ENCODE measurements at places on chromosomes 7 and 10.
A peak's percentile ranks its signal among the peaks of the same experiment; 100 is the strongest.

DNA sequence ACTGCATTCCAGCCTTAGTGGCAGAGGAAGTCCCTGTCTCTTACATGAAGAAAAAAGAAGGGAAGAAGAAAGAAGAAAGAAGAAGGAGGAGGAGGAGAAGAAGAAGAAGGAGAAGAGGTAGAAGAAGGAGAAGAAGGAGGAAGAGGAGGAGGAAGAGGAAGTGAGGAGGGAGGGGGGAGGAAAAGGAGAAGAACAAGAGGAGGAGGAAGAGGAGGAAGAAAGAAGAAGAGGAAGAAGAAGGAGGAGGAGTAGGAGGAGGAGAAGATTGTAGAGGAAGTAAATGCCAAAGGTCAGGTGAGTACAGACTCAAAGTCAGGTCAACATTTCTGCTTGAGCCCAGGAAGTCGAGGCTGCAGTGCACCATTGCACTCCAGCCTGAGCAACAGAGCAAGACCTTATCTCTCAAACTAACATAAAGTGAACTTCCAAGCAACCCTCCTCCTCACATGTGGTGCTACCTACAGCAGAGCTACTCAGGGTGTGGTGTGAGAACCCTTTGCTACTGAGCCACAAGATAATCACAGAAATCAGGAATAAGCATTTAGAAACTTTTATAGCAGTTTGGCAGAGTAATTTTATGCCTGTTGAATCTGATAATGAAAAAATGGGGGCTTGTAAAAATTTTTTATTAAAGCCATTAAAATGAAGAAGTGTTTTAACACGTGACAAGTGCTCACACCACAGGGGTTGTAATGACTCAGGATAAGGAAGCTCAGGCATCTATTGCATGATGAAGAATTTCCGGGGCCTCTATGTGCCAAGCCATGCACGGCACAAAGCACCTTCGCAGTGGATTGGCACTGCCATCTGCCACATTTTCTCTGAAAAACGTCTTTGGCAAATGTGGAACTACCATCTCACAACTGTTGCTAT, 224.9 kb upstream of the AUTS2 start:
- no peak for DNase-seq

- DNase-seq = no peak
Observed at GRCh38 chr7:85627791-85628586, 441.1 kb upstream of the SEMA3D start.

DNA sequence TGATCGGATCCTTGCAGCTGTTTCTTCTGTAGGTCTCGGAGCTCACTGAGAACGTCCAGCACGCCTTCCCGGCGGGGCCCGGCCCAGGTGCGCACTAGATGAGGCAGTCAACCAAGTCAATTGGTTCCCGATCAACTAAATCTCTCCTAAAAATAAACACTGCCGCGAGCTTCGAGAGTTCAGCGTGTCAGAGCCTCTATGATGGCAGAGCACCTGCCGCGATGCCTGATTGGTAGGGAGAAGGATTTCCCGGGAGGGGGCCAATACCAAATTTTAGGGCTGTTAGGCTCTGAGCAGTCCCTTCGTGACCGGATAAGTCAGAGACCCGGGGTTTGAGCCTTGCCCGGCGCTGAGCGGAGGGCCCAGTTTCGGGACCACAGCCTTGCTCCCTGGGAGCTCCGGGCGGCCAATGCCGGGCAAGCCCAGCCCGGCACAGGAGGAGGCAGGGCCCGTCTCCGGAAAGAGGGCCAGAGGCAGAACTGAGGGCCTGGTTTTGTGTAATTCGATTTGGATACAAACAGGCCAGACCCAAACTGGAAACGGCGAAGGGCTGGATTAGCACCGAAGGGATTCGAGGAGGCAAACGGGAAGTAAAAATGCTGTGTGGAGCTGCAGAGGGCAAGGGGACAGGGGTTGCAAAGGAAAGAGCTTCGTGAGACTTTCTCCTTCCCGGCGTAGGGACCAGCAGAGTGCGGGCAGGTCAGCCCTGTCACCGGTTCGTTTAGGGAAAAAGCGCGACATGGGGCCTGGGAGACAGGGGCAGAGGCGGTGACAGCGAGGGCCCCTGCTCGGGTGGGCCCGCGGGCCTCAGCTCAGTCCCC, 569 bp downstream of the SLC26A5 start:
- no peak for DNase-seq

DNA sequence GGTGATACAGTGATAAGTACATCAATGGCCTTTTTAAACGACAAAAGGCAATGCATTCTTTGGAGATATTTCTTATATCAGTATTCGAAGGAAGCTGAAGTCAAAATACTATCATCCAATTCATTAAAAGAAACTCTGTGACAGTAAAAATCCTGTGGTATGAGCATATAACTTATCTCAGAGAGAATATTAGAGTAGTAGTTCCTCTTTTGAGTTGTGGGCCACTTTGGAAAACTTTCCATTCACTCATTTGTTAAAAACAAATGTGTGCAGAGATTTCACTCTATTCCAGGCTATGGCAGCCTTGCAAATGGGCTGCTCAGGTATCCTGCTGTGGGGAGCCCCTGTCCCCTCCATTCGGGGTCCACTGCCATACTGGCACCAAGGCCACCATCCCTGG, 55.3 kb upstream of the ZNF438 start:
- no peak for DNase-seq

- DNase-seq = peak; percentile 42
Observed at GRCh38 chr7:151518105-151518946, 1.4 kb downstream of the RHEB start.

- no peak for DNase-seq
Observed at GRCh38 chr10:6299743-6300105, 97.0 kb downstream of the PFKFB3 start.

- no peak for DNase-seq
Observed at GRCh38 chr7:157548691-157549303, 212.0 kb downstream of the DNAJB6 start.

DNA sequence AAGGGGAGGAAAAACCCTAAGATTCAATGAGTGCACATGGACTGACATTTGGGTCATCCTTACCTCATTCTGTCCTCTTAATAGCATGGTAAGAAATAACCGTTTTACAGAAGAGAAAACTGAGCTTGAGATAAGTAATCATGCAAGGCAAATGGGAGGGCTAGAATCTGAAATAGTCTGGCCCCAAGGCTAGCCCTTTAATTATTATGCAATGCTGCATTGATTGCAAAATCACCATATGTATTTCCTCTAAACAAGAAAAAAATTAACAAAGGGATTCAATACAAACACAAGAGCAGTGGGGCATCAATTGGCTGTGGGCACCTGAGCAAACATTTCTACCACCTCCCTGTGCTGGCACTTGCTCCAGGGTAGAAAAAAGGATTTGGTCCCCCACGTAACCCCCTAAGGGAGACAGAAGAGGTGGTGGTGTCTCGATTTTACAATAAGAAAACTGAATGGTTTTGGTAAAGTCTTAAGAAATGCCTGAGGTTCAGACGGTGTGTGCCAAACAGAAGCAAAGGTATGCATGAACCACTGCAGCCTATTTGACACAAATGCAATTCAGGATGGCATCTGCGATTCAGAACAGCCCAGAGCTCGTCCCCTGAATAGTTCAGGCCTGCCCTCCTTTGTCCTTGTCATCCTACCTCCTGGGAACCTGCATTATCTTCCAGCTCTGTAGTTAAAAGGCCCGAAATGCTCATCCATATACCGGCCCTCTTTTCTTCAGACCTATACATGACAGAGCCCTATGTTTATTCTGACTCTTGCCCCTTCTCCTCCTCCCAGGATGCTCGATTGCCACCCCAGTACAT, 23.6 kb downstream of the PIP4K2A start:
- no peak for DNase-seq

DNA sequence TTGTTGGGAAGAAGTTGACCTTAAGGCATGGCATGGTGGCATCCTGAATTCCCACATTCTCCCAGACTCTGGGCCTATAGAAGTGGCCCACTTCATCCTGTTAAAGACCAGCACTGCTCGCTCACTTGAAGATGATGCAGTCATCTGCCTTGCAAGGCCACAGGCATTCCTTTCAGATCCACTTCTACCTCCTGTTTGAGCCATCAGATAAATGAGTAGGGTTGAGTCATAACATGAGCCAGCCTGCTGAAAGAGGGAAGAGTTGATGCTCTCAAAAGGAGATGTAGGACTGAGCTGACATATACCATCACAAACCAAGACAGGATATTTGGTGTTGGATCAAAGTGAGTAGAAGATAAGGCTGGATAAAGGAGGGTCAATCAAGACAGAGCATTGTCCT, 1.5 kb upstream of the EBLN1 start:
- DNase-seq = no peak

DNA sequence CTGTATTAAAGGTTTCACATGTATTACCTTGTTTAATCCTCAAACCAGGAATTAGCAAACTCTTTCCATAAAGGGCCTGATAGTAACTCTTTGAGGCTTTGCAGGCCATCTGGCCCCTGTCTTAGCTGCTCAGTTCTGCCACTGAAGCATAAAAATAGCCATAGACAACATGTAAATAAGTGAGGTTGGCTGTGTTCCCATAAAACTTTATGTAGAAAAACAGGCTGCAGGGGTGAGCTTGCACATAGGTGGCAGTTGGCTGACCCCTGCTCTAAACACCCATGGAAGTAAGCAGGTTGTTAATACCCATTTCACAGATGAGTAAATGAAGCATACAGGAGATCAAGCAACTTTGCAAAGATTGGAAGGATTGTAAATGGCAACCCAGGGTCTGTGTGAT, 1279.2 kb upstream of the AUTS2 start:
- no peak for DNase-seq

DNA sequence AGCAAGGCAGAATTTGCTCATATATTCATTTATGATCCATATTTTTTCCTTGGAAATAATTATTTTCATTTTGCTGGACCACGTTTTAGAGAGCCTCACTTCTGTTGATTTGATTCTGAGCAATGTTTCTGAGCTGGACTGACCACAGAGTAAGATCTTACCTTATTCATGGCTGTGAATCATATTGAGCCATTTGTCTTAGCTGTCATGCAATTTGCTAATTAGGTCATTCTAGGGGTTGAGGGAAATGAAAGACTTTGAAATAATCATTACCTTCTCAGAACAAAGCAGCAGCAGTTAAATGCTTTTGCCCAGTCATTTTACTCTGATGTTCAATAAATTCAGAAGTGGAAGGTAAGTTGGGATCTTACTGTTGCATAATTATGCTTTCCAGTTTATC, 251.4 kb downstream of the SDK1 start:
- DNase-seq = no peak

GRCh38 chr7:148286150-148286549, 304.4 kb upstream of the C7orf33 start:
- no peak for DNase-seq

DNA sequence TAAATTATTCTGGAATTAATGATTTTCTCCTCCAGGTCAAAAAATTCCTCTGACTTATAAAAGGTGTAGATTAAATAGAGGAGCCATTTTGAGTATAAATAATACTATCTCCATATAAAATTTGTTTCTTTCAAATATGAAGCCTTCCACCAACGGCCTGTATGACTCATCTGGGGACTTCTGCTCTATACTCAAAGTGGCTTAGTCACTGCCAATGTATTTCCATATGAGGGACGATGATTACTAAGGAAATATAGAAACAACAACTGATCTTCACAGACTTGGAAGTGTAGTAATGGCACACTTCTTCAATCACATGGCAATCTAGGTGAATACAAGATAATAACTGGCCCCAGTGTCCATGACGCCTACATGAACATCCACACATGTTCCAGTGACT, 335.6 kb upstream of the HGF start:
- DNase-seq = no peak

GRCh38 chr10:113879691-113880090, 25.2 kb downstream of the NHLRC2 start:
- DNase-seq = no peak

Measured in CD4-positive, alpha-beta T cell treated with Interleukin-21 for 1 hour (primary cell).